Stimulated activated CD4-positive, alpha-beta T cell treated with anti-CD3 and anti-CD28 coated beads, Interleukin-4, amount 100 ng/mL, for 24 hours (primary cell): ENCODE measurements at places on chromosomes 3 and 15.

GRCh38 chr3:173891272-173892100, 493.9 kb downstream of the NLGN1 start:
- DNase-seq: no peak

- no peak for DNase-seq
These were observed 38.3 kb downstream of the IFT57 start for GRCh38 chr3:108183971-108184370.

- no peak for DNase-seq
These were observed 219.0 kb downstream of the ITPR1 start for GRCh38 chr3:4712109-4712508.

GRCh38 chr3:113574213-113574612, 41.9 kb downstream of the SIDT1 start:
- no peak for DNase-seq

DNA sequence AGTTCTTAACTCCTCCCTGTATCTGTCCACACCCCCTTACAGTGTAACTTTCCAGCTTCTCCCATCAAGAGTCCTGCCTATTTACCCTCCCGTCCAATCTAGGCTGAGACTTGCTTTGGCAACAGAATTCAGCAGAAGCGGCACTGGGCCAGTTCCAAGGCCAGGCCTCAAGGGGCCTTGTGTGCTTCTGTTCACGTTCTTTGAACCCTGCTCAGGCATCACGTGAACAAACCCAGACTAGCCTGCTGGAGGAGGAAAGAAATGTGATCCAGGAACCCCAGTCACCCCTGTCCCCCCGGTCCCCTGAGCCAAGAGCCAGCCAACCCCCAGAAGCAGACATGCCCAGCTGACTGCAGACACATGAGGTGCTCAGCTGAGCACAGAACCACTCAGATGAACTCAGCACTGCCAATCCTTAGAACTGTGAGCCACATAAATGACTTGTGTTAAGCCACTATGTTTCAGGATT, 76.1 kb upstream of the DCLK3 start:
- DNase-seq: no peak
